ENCODE measurements at places on chromosomes 6 and 20. TPM values are rescaled to one million over a fixed set of nuclear protein-coding genes. Genes with fewer than 3 reads are reported as not detected.

Gene SLC22A7
- total RNA-seq = not detected

Gene BACH2
- total RNA-seq = 0.35 TPM

Gene CDH4
- total RNA-seq = 0.70 TPM

Gene CGA
- total RNA-seq = not detected

Gene TBXT
- not detected for total RNA-seq

Gene PSORS1C1
- total RNA-seq = 1.2 TPM

Gene TUBB1
- not detected for total RNA-seq

Gene RNF114
- total RNA-seq = 76.1 TPM

Gene JPH2
- total RNA-seq = 1.1 TPM

Gene PNLDC1
- total RNA-seq = 0.23 TPM

Gene AURKA
- 1.9 TPM for total RNA-seq

Gene PRND
- not detected for total RNA-seq

Gene PRL
- not detected for total RNA-seq

Gene TMEM181
- total RNA-seq = 26.4 TPM

Gene TRIM31
- total RNA-seq = not detected

Gene CDSN
- total RNA-seq = not detected

Gene FAM83B
- not detected for total RNA-seq

Gene PBOV1
- not detected for total RNA-seq

Gene RAD21L1
- total RNA-seq = not detected

Gene SLC32A1
- not detected for total RNA-seq

Gene SLC2A4RG
- 12.9 TPM for total RNA-seq

Gene DTD1
- 100 TPM for total RNA-seq

Gene EDN1
- 2.3 TPM for total RNA-seq

Gene ZFP64
- 8.9 TPM for total RNA-seq

Gene FERMT1
- 1.3 TPM for total RNA-seq

Gene NHLRC1
- 1.9 TPM for total RNA-seq

Gene CTCFL
- total RNA-seq = not detected

Gene PRRC2A
- 24.8 TPM for total RNA-seq

Gene EHMT2
- total RNA-seq = 41.5 TPM

Gene C2
- total RNA-seq = 0.90 TPM

Gene GRM1
- under 0.01 TPM for total RNA-seq

Gene TMC2
- not detected for total RNA-seq

Gene CGAS
- 3.7 TPM for total RNA-seq

Gene SLPI
- not detected for total RNA-seq

Gene HINT3
- total RNA-seq = 9.1 TPM

Gene SYCP2L
- 0.08 TPM for total RNA-seq

Gene FGD2
- not detected for total RNA-seq

Gene TRIM15
- total RNA-seq = not detected

Gene DUSP15
- total RNA-seq = 0.23 TPM

Measured in smooth muscle cell of the coronary artery (primary cell).